GM19239 (cell line): ENCODE measurements at places on chromosomes 16 and 17.

- DNase-seq, result no peak
These were observed 120.5 kb downstream of the SOCS1 start for GRCh38 chr16:11135464-11135973.

- no peak for DNase-seq
These were observed 49.9 kb downstream of the BAIAP2 start for GRCh38 chr17:81084680-81085419.

GRCh38 chr17:77723909-77724875 lies 234.3 kb upstream of the TNRC6C start:
- no peak for DNase-seq

DNA sequence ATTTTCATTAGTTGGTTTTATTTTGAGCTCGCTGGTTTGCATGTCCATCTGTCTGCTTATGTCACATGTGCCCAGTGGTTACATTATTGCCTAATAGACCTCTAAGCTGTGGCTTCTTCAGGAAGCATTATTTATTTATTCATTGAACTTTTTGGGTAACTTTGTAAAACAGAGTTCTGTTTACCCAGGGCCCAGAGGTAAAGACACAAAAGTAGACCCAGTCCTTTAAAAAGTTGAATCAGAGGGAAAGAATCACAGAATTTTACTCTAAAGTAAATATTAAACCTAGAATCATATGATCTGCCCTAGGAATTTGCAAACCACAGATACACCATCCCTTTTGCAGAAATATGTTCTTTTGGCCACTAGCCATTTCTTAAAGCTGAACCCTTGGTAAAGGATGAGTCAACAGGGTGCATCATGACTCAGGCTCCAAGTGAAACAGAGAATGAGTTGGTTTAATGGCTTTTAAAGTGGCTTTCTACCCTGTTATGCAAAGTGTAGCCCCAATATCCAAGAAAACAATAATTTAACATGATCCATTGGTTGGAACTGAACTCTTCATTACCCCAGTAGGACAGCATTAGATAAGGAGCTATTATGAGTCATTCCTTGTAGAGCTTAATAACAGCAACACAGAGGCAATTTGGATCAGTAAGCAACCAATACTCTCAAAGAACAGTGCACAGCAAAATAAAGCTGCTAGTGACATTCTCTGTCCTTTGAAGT lies 236.3 kb downstream of the KCNJ2 start:
- DNase-seq, result no peak

GRCh38 chr17:8991514-8992285 lies 26.2 kb upstream of the PIK3R5 start:
- DNase-seq, result no peak

- no peak for DNase-seq
These were observed 38.9 kb downstream of the ST3GAL2 start for GRCh38 chr16:70399951-70400350.

- no peak for DNase-seq
These were observed 12.7 kb downstream of the MNT start for GRCh38 chr17:2388020-2388682.

GRCh38 chr17:45430738-45431530 lies 1.7 kb downstream of the ARHGAP27 start:
- peak; percentile 90 for DNase-seq

DNA sequence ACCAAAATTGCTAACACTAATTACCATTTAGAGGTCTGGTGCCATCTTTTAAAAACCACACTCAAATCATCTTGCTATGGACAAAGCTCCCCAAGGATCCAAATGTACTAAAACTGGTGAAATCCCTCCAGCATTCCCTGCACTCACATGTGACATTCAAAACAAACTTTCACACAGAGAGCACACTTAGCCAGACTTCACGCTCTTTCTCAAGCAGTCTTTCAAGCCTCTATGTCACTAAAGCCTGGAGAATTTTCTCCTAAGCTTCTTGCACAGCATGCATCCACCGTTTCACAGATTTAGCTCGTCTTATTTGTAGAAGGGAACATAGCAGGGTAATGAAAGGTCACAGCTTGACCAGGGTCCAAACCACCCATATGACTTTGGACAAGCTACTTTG lies 19.3 kb downstream of the CMTM3 start:
- DNase-seq, result no peak

DNA sequence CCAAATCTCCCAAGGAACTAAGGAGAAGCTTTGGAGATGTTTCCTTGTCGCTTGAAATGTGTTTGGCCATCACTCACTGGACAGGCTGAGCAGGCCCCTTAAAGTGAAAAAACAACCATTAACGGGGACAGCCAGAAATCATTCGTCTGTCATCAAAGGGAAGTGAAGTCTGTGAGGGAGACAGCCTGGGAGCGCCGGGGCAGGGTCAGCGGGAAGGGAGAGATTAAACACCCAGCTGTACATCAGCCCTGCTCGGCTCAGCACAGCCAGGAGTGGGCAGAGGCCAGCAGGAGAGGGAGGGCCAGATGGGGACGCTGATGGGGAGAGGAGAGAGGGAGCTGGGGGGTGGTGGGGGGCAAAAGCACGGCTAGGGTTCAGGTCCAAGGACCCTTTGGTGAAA lies 105.1 kb downstream of the SDK2 start:
- no peak for DNase-seq

DNA sequence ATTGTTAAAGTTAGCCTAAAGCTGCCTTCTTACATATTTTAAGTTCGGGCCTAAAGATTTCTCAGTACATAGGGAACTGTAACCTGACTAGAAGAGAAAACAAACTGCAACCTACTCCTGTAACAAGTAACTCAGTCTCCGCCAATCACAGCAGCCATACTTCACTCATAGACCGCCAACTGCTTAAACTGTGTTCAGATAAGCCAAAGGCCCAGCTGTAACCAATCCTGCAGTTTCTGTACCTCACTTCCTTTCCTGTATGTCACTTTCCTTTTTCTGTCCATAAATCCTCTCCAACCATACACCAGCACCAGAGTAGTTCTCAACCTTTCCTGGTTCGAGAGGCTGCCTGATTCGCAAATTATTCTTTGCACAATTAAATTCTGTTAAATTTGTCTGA lies 41.5 kb downstream of the GLG1 start:
- DNase-seq, result no peak

DNA sequence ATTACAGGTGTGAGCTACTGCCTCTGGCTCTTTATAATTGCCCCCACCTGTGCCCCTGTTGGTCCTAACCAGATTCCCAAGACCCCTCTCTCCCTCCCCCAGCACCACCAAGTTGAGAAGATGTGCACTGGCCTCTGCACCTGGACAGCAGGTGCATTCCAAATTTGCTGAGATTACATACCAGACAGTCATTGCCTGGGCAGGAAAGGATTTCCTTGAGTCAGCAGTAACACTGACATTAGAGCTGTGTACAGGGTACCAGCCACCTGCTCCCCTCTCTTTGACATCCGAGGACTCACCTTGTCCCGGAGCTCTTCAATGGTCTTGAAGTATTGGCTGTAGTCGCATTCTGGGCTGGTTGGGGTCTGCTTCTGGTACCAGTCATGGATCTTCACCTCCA lies 659 bp downstream of the KRT15 start:
- no peak for DNase-seq

GRCh38 chr17:49565948-49566491 lies 9.7 kb upstream of the NXPH3 start:
- DNase-seq, result no peak
